ENCODE measurements at places on chromosomes 1 and 21. TPM values are rescaled to one million over a fixed set of nuclear protein-coding genes. Genes with fewer than 3 reads are reported as not detected.

The KRTAP20-2 gene
- total RNA-seq: not detected

The CDC14A gene
- total RNA-seq: 4.4 TPM

The KIF26B gene
- total RNA-seq: 24.1 TPM

The IL19 gene
- total RNA-seq: not detected

The SMPDL3B gene
- 0.25 TPM for total RNA-seq

The LCE3E gene
- total RNA-seq: not detected

The LRRC38 gene
- total RNA-seq: 0.50 TPM

The PGM1 gene
- total RNA-seq: 109 TPM

The OR11L1 gene
- not detected for total RNA-seq

The ADORA1 gene
- 7.5 TPM for total RNA-seq

The GJA9 gene
- total RNA-seq: 0.12 TPM

The TAS1R3 gene
- 0.11 TPM for total RNA-seq

The TIAM1 gene
- 0.37 TPM for total RNA-seq

The TMCC2 gene
- 3.2 TPM for total RNA-seq

The CFHR1 gene
- 0.25 TPM for total RNA-seq

The CD1B gene
- not detected for total RNA-seq

The WNT4 gene
- 0.50 TPM for total RNA-seq

The ANGPTL7 gene
- 0.33 TPM for total RNA-seq

The ASTN1 gene
- 0.22 TPM for total RNA-seq

The NBPF10 gene
- 5.4 TPM for total RNA-seq

The SPOCD1 gene
- 71.4 TPM for total RNA-seq

The LAD1 gene
- total RNA-seq: not detected

The PTBP2 gene
- total RNA-seq: 28.2 TPM

The PDZK1 gene
- 0.50 TPM for total RNA-seq

Measured in uterine smooth muscle cell (primary cell).